GM23248 (cell line): ENCODE measurements at places on chromosomes 2 and 18. TPM values are rescaled to one million over a fixed set of nuclear protein-coding genes. Genes with fewer than 3 reads are reported as not detected.

Gene DES
- 0.75 and 1.1 TPM in 2 replicates for polyA plus RNA-seq

Gene ERBB4
- polyA plus RNA-seq, result not detected in 2 replicates

Gene SATB2
- polyA plus RNA-seq, result 2.1 and 3.0 TPM in 2 replicates

Gene LRP2
- not detected in 2 replicates for polyA plus RNA-seq

DNA sequence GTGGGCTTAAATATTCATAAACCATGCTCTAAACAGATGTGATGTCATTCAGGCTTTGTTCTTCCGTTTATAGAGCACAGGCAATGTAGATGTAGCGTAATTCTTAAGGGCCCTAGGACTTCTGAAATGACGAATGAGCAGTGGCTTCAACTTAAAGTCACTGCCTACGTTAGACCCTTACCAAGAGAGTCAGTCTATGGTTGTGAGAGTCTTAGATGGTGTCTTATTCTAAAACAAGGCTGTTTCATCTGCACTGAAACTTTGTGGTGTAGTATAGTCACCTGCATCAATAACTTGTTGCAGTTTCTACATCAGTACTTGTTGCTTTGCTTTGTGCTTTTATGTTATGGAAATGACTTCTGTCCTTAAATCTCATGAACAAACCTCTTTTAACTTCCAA lies 56.0 kb downstream of the PIK3C3 start:
- no peak overlapping the region for H3K4me3 ChIP-seq
- no peaks in the 10 kb centered on the region for H3K27me3 ChIP-seq
- no peak overlapping the region for H3K27ac ChIP-seq

DNA sequence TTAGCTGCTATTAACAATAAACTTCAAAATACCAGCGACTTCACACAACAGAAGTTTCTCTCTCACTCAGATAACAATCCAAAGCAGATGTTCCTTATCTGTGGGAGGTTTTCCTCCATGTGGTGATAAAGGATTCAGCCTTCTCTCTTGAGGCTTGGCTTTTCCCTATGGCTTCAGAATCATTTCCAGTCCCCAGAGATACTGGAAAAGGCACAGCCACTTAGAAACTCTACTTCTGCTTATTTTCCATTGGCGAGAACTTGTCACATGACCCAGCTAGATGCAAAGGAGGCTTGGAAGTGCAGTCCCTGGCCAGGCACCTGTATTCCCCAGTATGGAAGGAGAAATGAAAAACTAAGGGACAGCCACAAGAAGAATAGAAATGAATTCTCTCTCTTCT lies 344.8 kb downstream of the MTX2 start:
- H3K4me1 ChIP-seq, result peaks cover 34% of the 10 kb centered on the region
- no peak overlapping the region for H3K27ac ChIP-seq
- DNase-seq, result no peak
- no peaks in the 10 kb centered on the region for H3K27me3 ChIP-seq

GRCh38 chr2:27622921-27623384 lies 5.9 kb downstream of the CCDC121 start:
- peaks cover 10% of the 10 kb centered on the region for H3K36me3 ChIP-seq
- H3K27me3 ChIP-seq, result no peaks in the 10 kb centered on the region
- H3K4me3 ChIP-seq, result no peak overlapping the region
- peak; percentile 83 for DNase-seq
- H3K4me1 ChIP-seq, result peaks cover 33% of the 10 kb centered on the region
- peak overlapping the region; percentile 39 for H3K27ac ChIP-seq

GRCh38 chr2:39395313-39395712 lies 41.8 kb downstream of the MAP4K3 start:
- no peaks in the 10 kb centered on the region for H3K36me3 ChIP-seq
- no peaks in the 10 kb centered on the region; the same call in 1 of the 2 replicates for H3K4me1 ChIP-seq
- H3K27ac ChIP-seq, result no peak overlapping the region
- H3K27me3 ChIP-seq, result no peaks in the 10 kb centered on the region
- H3K4me3 ChIP-seq, result no peak overlapping the region

- no peak for DNase-seq
- H3K36me3 ChIP-seq, result no peaks in the 10 kb centered on the region
- H3K27ac ChIP-seq, result no peak overlapping the region
- peaks cover 61% of the 10 kb centered on the region for H3K4me1 ChIP-seq
- H3K4me3 ChIP-seq, result no peak overlapping the region
- H3K27me3 ChIP-seq, result no peaks in the 10 kb centered on the region
These were observed 33.6 kb downstream of the STEAP3 start for GRCh38 chr2:119257198-119257597.

GRCh38 chr2:191010887-191011885 lies 2.8 kb downstream of the STAT1 start:
- peak; percentile 30 for DNase-seq
- H3K36me3 ChIP-seq, result peaks cover 47% of the 10 kb centered on the region
- H3K27ac ChIP-seq, result no peak overlapping the region

- no peak overlapping the region for H3K4me3 ChIP-seq
- no peaks in the 10 kb centered on the region for H3K36me3 ChIP-seq
- H3K4me1 ChIP-seq, result peaks cover 57% of the 10 kb centered on the region
- no peaks in the 10 kb centered on the region for H3K27me3 ChIP-seq
- no peak for DNase-seq
- peak overlapping the region; percentile 81 for H3K27ac ChIP-seq
These were observed 246.1 kb upstream of the FN1 start for GRCh38 chr2:215681799-215682596.

DNA sequence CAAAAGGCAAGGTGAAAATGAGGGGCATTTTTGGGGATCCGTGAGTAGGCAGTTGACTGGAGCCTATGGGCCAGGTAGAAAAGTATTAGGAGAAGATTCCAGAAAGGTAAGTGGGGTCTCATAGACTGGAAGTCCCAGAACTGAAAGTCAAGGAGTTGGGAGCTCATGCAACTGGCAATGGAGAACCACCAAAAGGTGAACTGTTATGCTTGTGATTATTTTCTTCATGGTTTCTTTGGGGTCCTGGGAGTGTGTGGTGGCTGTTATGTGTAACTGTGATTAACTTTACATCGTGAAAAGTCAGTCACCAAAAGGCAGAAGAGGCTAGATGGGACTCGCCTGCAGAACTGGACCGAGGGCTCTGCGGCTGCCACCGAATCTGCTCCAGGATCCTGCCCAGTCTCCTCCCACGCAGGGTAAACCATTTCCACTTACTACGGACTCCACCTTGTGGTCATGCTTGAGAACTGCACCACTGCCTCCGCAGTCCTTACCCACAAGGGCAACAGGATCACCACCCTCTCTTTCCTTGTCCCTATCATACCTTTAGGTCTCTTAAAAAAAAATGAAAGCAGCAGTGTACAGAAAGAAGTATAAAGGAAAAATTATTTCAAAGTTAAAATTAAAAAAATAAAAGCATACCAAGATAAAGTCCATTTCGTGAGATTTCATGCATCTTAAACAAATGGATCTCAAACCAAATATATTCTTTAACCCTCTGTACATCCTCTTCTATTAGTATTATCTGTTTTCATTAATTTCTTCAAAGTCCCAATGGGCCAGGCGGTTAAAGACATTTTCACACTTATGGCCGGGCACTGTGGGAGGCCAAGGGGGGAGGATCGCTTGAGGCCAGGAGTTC lies 15.6 kb upstream of the CEP68 start:
- no peaks in the 10 kb centered on the region for H3K4me1 ChIP-seq
- peak; percentile 93 for DNase-seq
- no peak overlapping the region for H3K27ac ChIP-seq

DNA sequence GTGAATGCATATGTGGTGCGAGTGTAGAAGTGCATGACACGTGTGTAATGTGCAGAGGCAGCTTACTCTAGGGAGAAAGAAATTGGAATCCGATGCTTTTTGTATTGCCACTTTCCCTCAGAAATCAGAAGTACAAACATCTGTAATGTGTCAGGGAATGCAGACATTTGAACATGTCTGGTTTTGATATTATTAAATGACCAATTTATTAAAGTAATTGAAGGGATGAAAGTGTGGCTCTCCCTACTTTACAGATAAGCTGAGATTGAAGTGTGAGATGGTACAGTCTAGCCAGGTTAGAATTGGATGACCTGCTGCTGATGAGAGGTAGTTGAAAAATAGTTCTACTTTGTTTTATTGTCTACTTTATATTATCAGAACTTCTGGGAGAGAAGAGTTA lies 74.5 kb upstream of the NT5C1B start:
- no peak overlapping the region for H3K4me3 ChIP-seq
- no peaks in the 10 kb centered on the region for H3K27me3 ChIP-seq
- H3K4me1 ChIP-seq, result no peaks in the 10 kb centered on the region
- no peaks in the 10 kb centered on the region for H3K36me3 ChIP-seq
- DNase-seq, result no peak

DNA sequence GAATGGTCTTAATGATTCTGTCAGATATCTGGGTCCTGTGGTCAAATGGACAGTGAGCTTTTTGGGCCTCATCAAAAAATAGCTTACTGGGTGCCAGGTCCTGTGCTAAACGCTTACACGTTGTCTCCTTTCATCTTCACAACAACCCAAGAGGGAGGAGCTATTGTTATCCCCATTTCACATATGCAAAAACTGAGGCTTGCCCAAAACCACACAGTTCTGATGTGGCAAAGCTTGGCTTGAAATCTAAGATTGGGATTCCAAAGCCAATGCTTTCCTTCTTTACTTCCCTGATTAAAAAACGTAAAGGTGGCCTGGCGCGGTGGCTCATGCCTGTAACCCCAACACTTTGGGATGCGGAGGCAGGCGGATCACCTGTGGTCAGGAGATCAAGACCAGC lies 69.3 kb downstream of the ACTR2 start:
- peaks cover 27% of the 10 kb centered on the region for H3K4me1 ChIP-seq
- no peak for DNase-seq
- no peaks in the 10 kb centered on the region for H3K27me3 ChIP-seq
- H3K36me3 ChIP-seq, result no peaks in the 10 kb centered on the region

DNA sequence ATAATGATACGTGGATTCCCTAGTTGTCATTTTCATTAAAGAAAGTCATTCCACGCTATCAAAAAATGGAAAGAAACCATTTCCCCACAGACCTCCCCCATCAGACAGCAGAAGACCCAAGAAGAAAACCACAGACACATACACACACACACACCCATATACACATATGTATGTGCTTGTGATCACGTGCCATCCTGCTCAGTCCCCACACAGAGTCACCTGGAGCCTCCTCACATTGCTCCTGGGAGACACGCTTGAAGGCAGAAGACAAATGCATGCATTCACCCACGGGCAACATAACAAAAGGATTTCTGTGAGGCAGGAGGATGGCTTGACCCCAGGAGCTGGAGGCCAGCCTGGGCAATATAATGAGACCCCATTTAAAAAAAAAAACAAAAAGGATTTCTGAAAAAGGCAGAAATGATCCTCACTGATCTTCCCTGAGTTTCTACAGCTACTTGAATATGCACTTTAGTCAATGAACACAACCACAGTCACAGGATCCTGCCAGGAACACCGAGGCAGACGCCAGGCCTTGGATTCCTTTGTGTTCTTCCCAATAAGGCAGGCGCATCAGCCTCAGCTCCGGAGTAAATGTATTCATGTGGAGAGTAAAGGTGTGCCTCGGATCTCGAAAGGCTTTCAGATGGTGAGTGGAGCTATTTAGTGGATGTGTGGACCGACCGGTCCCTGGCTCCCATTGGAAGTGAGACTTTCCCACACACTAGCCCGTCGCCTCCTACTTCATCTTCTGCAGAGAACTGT lies 21.0 kb downstream of the TGFBRAP1 start:
- no peaks in the 10 kb centered on the region for H3K27me3 ChIP-seq
- DNase-seq, result no peak
- H3K36me3 ChIP-seq, result no peaks in the 10 kb centered on the region
- no peaks in the 10 kb centered on the region for H3K4me1 ChIP-seq

- H3K27me3 ChIP-seq, result no peaks in the 10 kb centered on the region
- DNase-seq, result no peak
- peaks cover 27% of the 10 kb centered on the region for H3K4me1 ChIP-seq
- no peaks in the 10 kb centered on the region for H3K36me3 ChIP-seq
- no peak overlapping the region for H3K4me3 ChIP-seq
- no peak overlapping the region for H3K27ac ChIP-seq
These were observed 137.7 kb upstream of the UNC80 start for GRCh38 chr2:209633911-209634310.

DNA sequence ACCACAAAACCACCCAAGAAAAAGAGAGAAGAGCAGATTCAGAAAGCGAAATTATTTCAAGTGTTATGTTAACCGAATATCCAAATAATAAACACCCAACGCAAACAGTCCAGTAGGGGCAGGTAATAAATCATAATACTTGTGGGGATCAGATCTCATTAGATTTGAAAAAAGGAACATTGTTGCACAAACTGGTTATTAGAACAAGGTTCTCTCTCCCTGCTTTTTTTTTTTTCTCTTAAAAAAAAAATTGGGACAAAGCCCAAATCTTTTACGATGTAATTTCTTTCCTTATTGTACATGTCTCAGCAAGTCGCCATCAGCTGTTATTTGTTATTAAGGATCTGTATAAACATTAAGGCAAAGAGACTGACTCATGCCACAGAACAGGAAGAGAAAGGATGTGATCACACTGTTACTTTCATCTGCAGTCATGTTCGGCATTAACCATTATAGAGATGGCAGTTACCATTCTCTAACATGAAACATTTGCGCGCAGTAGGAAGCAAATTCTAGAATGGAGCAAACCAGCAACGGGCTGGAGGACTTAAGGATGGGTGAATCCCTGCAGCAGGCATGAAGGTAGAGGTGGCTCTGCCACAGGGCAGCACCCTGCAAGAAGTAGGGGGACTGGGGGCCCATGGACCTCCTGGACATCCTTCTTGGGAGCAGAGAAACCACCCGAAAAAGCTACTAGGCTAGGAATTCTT lies 42.0 kb downstream of the EPHA4 start:
- peaks cover 14% of the 10 kb centered on the region for H3K4me1 ChIP-seq
- H3K27me3 ChIP-seq, result no peaks in the 10 kb centered on the region
- H3K27ac ChIP-seq, result peak overlapping the region; percentile 21
- peak overlapping the region; percentile 56 for H3K4me3 ChIP-seq
- peak; percentile 89 for DNase-seq

DNA sequence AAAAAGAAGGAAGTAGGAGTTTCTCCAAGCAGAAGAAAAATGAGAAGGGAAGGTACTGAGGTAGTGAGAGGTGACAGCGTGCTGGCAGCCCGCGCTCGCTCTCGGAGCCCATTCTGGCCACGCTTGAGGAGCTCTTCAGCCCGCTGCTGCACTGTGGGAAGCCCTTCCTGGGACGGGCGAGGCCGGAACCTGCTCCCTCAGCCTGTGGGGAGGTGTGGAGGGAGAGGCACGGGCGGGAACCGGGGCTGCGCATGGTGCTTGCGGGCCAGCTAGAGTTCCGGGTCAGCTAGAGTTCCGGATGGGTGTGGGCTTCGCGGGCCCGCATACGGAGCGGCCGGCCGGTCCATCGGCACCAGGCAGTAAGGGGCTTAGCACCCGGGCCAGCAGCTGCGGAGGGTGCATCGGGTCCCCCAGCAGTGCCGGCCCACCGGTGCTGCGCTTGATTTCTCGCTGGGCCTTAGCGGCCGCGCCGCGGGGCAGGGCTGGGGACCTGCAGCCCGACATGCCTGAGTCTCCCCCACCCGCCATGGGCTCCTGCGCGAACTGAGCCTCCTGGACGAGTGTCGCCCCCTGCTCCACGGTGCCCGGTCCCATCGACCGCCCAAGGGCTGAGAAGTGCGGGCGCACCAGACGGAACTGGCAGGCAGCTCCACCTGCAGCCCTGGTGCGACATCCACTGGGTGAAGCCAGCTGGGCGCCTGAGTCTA lies 11.1 kb upstream of the CYS1 start:
- H3K27ac ChIP-seq, result no peak overlapping the region
- DNase-seq, result no peak
- no peak overlapping the region for H3K4me3 ChIP-seq
- no peaks in the 10 kb centered on the region for H3K4me1 ChIP-seq
- peaks cover 27% of the 10 kb centered on the region for H3K27me3 ChIP-seq
